Activated naive CD8-positive, alpha-beta T cell treated with anti-CD3 and anti-CD28 coated beads for 36 hours (primary cell): ENCODE measurements at places on chromosomes 12 and 14.
A peak's percentile ranks its signal among the peaks of the same experiment; 100 is the strongest.

GRCh38 chr14:69985463-69985862 is 106.2 kb downstream of the SMOC1 start:
- H3K27me3 ChIP-seq = peaks cover 16% of the 10 kb centered on the region
- H3K36me3 ChIP-seq = no peaks in the 10 kb centered on the region
- no peak overlapping the region for H3K27ac ChIP-seq
- no peak for DNase-seq
- no peak overlapping the region for H3K4me3 ChIP-seq

- no peak overlapping the region for H3K4me3 ChIP-seq
- peaks cover 33% of the 10 kb centered on the region for H3K36me3 ChIP-seq
- DNase-seq = no peak
- H3K27me3 ChIP-seq = no peaks in the 10 kb centered on the region
- no peak overlapping the region for H3K27ac ChIP-seq
- H3K4me1 ChIP-seq = peaks cover 72% of the 10 kb centered on the region
These were observed 68.9 kb downstream of the SUSD6 start for GRCh38 chr14:69680297-69680696.

GRCh38 chr12:67633708-67634107 is 14.8 kb upstream of the DYRK2 start:
- peak overlapping the region; percentile 11 for H3K27ac ChIP-seq
- H3K4me3 ChIP-seq = no peak overlapping the region
- no peak for DNase-seq

DNA sequence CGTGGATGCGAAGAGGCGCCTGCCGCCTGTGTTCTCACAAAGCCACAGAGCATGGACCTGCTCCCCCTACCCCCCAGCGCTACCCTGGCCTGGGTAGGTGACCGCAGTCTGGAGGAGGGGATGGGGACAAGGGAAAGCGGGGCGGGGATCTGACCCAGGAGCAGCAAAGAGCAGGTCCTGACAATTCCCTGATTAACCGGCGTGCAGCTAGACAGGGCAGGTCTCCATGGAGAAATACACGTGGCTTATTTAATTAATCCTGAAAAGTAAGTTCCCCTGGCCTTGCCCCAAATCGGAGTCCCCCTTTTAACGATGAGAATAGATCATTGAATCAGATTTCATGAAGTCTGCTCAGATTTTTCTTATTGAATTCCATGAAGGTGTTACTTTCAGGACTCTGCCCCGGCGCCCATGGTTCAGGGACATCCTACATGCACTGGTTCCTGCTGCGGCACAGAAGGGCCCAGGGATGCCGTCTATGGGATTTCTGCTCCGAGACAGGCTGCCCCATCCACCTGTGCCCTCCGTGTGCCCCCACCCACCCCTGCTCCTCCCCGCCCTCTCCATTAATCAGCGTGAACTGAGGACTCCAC is 251.0 kb upstream of the SFSWAP start:
- DNase-seq = no peak
- no peak overlapping the region for H3K27ac ChIP-seq
- peaks cover 5% of the 10 kb centered on the region for H3K27me3 ChIP-seq
- H3K4me3 ChIP-seq = no peak overlapping the region

DNA sequence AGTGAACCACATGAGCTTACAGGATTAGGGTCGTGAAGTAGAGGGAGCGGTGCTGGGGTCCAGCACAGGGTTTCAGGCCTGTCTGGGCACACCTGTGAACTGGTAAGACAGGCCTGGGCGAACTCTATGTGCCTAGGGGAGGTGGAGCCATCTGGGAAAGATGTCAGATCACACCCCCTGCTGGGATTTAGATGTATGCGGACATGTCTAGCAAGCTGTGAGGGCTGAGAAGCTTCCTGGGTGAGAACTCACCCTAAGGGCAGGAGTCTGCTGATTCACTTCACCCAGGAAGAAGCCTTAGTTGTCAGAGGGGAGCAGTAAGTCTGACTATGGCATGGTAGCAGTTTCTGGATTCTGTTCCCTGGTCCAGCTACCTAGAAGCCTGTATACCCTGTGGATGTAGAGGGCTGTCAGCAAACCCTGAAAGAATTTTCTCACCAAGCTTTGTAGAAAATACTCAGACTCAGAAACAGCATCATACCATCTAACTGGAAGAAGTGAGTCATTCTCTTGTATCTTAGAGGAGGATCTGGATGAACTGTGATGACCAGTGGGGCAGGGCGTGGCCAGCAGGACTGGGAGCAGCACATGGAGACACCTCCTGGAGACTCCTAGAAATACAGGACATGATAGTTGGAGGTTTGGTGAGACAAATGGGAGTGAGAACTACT is 11.2 kb upstream of the PYGL start:
- H3K27ac ChIP-seq = no peak overlapping the region
- peaks cover 12% of the 10 kb centered on the region for H3K4me1 ChIP-seq
- no peak overlapping the region for H3K4me3 ChIP-seq
- no peaks in the 10 kb centered on the region for H3K36me3 ChIP-seq
- peak; percentile 48 for DNase-seq

- H3K4me3 ChIP-seq = no peak overlapping the region
- H3K4me1 ChIP-seq = peaks cover 3% of the 10 kb centered on the region
- no peaks in the 10 kb centered on the region for H3K36me3 ChIP-seq
- no peaks in the 10 kb centered on the region for H3K27me3 ChIP-seq
These were observed 63.5 kb downstream of the CCDC92 start for GRCh38 chr12:123908884-123909725.
